ENCODE measurements at places on chromosomes 16 and 17.

DNA sequence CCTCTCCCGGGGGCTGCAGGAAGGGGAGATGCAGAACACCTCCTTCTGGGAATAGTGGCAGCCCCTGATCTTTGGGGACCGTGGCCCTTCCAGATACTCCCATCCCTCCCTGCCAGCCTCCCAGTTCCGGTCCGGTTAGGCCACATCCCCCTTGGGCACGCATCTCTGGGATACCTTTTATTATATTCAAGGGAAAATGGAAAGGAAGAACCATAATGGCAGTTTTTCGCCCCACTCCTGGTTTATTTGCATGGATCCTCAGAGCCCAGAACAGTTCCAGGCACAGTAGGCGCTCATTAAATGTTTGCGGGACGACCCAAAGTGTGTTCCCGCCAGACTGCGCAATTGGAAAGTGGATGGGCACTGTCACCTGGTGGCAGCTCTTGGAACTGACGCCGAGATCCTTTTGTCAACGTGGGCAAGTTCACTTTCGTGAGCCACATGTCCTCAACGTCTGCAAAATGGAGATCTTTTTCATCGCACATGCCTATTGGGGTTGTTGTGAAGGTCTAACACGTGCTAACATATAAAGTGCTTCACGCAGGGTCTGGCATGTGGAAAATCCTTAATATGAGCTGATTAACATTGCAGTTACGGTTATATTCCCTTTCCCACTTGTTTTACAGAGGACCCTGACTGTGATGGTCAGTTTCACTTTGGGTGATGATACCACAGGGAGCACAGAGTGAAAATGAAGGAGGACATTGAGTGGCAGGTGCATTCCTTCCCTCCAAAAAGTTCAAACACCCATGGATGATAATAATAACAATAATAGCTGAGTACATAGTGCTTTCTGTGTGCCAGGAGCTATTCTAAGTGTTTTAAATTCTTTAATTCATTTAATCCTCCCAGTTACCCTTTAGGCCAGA lies 1.7 kb upstream of the GPRC5B start:
- DNase-seq = peak; percentile 80

DNA sequence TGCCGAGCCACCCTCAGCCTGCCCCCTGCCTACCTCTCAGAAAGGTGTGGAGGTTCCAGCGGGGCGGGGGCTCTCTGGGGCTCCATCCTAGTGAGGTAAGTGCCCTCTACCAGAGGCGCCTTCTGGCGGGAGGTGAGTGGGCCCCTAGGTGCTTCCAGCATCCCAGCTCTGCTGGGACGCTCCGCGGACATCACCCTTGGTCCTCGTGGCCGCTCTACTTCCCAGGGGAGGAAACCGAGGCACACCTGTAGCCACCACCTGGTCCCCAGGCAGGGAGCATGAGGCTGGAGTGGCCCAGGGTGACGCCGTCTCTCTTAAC lies 1.4 kb downstream of the MCRIP2 start:
- DNase-seq = no peak

DNA sequence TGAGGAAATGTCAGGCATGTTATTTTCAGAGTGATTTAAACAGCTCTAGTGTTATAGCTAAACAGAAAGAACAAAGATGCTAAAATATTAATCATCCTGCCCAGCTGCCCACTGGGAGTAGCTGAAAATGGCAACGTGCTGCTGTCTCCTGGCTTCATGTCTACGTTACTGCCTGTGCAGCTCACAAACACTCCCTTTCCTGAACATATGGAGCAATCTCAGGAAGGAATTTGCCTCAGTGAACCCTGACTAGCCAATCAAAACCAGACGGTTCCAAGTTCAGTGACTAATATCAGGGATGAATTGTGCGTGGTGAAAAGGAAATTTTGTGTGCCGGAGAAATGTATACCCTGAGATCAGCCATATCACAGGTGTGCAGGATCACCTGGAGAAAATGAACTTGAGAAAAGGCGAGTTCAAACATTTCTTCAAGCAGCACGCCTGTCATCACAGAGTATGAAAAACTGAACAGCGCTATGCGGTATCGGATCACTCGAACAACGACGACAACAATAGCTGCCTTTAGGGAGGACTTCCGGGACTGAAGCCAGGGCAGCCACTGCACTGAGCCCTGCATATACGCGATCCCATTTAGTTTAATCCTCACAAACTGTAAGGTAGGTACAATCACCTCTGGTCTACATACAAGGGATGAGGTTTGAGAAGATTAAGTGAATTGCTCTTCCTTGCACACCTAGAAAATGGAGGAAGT lies 110.3 kb downstream of the STX8 start:
- DNase-seq = no peak

DNA sequence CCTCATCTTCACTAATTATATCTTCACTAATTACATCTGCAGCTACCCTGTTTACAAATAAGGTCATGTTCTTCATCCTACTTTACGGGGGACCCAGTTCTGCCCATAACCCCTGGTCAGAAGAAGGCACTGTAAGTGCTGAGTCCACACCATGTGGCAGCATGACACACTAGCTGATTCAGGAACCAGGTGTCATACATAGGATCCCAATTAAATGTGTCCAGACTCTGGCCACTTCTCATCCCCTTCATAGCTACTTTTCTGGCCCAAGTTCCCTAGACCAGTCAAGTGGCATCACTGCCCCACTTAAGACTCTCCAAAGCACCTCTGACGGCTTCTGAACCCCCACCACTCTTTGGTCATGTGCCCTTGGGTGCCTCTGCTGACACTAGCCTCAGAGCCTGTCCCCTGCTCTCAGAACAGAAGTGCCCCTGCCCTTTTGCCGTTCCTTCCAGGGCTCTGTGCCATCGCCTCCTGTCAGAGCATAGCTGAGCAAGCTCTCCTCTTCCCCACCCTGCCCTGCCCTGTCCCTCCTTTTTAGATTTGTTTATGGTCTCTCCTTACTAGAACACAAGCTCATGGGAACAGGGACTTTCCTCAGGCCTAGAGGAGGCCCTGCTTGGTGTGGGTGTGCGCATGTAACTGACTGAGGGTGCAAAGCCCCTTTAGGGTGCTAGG lies 61.1 kb downstream of the B9D1 start:
- no peak for DNase-seq

DNA sequence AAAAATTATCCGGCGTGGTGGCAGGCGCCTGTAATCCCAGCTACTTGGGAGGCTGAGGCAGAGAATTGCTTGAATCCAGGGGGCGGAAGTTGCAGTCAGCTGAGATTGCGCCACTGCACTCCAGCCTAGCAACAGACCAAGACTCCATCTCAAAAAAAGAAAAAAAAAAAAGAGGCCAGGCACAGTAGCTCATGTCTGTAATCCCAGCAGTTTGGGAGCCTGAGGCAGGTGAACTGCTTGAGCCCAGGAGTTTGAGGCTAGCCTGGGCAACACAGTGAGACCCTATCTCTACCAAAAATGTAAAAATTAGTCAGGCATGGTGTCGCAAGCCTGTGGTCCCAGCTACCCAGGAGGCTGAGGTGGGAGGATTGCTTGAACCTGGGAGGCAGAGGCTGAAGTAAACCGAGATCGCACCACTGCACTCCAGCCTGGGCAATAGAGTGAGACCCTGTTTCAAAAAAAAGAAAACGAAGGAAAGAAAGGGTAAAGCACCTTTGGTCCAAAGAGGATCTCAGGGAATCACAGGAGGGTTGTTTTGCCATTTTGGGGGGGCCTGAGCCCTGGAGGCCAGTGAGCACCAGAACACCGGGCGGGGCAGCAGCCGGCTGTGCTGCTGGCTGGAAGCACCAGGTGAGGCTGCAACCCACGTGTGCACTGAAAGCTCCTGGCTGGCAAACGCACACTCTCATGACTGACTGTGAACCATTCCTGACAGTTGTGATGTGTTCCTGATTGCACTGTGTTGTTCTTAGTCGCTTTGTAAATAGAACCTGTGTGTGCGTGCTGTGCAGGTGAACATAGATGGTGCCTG lies 18.4 kb downstream of the HS3ST6 start:
- DNase-seq = no peak

- no peak for DNase-seq
Observed at GRCh38 chr16:25126820-25127232, 15.3 kb downstream of the LCMT1 start.

DNA sequence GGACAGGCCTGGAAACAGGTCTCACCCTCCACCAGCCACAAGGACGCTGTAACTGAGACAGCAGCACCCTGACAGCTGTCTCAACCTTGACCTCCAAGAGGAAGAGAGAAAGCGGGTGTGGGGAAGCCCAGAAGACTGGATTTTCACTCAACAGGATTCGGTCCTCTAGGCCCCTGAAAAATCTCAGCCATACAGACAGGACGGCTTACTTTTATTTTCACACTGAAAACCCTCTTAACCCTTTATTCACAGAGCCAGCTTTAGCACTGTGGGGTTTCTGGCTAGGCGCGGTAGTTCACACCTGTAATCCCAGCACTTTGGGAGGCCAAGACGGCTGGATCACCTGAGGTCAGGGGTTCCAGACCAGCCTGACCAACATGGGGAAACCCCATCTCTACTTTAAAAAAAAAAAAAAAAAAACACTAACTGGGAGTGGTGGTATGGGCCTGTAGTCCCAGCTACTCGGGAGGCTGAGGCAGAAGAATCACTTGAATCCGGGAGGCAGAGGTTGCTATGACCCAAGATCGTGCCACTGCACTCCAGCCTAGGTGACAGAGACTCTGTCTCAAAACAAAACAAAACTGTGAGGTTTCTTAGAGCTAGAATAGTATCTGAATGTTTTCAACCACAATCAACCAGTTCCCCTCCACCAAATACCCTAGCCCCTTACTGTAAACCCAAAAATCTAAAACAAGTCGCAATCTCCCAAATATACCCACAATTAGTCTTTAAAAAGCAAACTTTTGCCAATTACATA lies 5.3 kb downstream of the ANKRD11 start:
- DNase-seq = no peak

- DNase-seq = no peak
Observed at GRCh38 chr17:37642681-37643080, 565 bp downstream of the DDX52 start.

DNA sequence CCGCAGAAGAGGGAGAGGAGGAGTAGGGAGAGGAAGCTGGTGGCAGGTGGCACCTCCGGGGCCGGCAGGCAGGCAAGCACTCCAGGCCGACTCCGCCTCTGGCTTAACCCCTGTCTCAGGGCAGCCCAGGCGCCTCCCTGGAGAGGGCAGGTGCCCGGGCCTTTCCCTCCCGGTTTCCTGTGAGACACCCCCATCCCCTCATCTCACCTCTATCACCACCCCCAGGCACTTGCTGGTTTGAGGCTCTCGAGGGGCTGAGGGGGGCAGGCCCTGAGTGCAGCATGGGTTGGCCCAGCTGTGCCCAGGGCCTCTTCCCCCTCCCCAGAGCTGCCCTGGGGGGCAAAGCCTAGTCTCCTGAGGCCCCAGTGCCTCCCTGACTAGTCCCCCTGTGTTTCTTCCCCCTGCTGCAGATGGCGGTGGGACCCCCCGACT lies 6.0 kb downstream of the DOC2A start:
- DNase-seq = no peak

DNA sequence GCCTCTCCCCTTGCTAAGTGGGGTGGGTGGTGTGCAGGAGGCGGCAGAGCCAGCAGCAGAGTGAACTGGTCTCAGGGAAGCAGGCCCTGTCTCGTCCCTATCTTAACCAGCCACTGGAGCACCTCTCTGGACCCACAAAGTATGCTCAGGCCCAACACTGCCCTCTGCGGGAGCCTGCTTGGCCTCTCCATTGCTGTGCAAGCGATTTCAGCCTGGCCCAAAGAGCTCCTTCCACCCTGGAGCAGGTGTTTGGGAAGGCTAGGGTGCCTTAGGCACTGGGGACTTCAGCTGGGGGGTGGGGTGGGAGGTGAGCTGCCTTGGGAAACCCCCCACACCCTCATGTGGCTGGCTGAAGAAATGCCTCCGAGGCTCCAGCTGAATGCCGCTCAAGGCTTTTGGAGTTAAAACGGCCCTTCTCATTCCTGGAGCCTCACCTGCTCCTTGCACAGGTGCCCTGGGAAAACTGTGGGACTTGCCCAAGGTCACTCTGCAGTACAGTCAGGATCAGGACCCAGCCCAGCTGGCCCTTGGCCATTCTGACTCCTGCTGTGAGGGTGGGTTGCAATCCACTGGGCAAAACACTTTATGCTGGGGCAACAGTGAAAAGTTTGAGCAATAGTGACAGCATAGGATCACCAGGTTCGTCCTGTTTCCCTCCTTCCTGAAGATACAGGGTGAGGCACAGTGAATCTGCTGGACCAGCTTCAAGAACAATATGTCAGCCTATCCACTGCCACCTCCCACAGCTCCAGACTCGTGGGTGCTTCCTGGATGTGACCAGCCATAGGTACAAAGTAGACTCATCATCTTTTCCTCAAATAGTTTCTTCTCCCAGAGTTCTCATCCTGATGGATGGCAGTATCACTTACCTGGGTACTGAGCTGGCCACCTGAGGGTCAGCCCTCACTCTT lies 5.9 kb upstream of the UBE2O start:
- DNase-seq = no peak

DNA sequence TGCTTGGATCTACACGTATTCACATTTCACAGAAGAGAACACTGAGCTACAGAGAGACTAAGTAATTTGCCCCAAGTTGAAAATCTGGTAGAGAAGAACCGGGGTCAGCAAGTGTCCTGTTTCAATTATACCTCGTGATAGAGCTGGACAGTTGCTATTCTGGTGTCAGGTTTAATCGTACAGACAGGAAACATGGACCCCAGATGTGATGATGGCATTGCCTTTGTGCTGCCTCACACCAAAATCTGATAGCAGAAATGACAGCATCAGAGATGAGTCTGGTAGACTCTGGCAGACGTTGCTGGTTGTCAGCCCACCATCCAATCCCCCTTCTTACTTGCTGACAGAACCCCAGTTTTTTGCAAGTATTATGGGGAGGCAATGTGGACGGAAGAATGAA lies 112.1 kb upstream of the FOXF1 start:
- DNase-seq = no peak

GRCh38 chr16:53089434-53090285 lies 34.9 kb downstream of the CHD9 start:
- no peak for DNase-seq

GRCh38 chr16:2102471-2102870 lies 33.2 kb downstream of the PKD1 start:
- DNase-seq = no peak

DNA sequence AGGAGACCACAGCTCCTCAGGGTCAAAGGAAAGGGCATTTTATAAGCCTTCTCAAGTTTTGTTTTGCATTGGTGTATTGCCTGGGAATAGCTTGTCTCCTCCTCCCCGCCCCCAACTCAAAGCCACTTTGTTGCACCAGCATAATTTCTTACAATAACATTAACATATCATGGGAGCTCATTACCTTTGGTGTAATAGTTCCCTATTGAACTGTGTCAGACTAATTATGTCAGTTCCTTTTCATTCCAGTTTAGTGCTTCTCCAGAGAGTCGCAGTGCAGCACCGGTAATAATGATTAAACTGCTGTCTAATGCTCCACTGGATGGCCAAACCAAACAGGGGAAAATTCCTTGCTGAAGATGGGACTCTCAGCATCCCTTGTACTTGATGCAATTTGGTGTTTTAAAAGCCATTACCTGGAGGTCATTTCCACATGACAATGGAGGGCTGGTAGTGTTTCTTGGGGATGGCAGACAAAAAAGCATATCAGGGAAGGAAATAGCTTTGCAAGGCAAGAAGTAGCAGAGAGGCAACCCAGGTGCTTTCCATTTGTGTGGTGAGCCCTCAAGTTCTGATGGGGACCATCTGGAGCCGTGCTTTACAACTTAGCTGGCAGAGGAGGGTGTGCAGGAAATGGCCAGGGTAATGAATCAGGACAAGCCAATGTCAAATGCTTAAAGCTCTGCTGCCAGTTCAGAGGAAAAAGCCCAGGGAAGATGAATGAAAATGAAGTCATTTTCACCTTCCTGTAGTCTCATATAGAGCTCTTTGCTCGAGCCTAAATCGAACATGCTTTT lies 91.5 kb upstream of the NLRP1 start:
- DNase-seq = no peak

GRCh38 chr16:3878610-3879009 lies 1.9 kb downstream of the CREBBP start:
- no peak for DNase-seq

GRCh38 chr16:78830599-78830998 lies 731.1 kb downstream of the WWOX start:
- no peak for DNase-seq
